ENCODE measurements at places on chromosomes 11 and 22.

DNA sequence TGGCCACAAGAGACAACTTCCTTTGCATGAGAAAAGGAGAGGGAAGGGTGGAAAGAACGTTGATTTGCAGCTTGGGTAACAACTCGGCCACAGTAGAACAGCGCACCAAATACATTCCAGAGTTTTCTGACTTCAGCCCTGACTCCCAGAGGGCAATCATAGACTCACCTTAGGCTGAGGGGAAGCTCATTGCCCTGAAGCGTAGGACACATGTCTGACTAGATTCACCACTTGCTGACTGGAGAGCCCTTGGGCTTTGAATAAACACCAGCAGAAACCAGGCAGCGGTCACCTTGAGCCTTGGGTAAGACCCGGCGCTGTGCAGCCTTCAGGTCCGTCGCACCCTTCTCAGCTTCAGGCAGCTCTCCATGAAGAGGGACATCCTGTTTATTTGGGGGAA lies 151.8 kb upstream of the GRIA4 start:
- DNase-seq, result no peak

GRCh38 chr11:103364687-103365086 lies 255.5 kb downstream of the DYNC2H1 start:
- no peak for DNase-seq

- DNase-seq, result peak; percentile 44
These were observed 5.7 kb upstream of the SULT4A1 start for GRCh38 chr22:43867839-43868635.

- DNase-seq, result no peak
These were observed 596.2 kb downstream of the BUD13 start for GRCh38 chr11:116176484-116177005.

DNA sequence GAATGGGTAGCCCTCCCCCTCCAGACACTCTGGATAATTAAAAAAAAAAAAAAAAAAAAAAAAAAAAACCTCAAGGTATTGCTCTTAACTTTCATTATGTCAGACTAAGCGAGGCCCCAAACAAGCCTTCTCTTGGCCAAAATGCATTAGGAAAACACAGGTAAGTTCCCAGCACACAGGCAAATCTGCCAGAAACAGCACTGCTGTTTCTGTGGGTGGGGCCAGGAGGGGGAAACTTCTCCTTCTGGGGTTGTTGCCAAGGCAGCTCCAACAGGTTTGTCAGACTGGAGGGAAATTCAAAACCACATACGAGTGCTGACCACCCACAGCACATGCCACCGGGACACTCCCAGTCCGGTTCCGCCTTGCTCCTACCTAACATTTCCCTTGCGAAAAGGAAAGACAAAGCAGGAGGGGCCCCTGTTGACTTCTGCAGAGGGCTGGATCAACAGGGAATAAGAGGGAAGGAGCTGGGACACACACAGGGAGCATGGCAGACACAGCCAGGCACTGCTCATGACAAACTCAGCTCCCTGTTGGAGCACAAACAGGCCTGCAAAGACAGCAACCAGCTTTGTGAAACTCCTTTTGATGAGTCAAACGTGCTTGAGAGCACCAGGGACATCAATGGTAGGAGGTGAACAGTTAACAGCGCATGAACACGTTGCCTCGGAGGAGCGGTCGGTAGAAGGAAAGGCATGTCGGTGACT lies 55.0 kb downstream of the MYH9 start:
- no peak for DNase-seq

GRCh38 chr11:103903621-103904323 lies 132.7 kb upstream of the DDI1 start:
- DNase-seq, result no peak

- DNase-seq, result peak; percentile 54
These were observed 67.6 kb upstream of the MTMR2 start for GRCh38 chr11:95991545-95991944.

DNA sequence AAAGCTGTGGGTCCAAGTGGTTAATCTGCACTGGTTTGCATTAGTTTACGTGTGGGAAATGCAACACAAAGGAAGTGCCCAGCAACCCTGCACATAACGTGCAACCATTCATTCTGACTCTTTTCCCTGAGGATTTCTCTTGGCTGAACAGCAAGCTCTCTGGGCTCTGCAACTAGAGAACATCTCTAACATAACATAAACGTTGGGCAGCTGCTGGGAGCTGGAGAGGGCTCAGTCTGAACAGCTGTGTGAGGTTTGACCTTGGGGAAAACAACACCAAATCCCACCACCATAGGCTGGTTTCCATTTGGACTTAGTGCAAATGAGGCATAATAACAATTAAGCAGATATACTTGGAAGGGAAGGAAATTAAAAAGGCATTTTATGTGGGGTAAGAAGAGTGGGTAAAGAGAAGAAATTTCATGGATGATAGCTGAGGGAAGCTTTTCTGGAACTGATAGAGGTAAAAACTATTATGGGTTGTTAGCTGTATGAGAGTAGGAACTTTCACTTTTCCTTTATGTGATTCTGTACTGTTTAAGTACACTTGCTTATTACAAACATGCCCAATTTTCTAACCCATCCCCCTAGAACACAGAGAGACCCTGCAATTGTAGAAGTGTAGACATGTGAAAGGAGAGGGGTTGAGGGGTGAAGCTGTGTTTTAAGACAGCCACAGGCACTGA lies 76.2 kb downstream of the SNX19 start:
- no peak for DNase-seq

Measured in fibroblast of skin of left quadriceps (primary cell).